ENCODE measurements at places on chromosomes 6 and 20. TPM values are rescaled to one million over a fixed set of nuclear protein-coding genes. Genes with fewer than 3 reads are reported as not detected.

DNA sequence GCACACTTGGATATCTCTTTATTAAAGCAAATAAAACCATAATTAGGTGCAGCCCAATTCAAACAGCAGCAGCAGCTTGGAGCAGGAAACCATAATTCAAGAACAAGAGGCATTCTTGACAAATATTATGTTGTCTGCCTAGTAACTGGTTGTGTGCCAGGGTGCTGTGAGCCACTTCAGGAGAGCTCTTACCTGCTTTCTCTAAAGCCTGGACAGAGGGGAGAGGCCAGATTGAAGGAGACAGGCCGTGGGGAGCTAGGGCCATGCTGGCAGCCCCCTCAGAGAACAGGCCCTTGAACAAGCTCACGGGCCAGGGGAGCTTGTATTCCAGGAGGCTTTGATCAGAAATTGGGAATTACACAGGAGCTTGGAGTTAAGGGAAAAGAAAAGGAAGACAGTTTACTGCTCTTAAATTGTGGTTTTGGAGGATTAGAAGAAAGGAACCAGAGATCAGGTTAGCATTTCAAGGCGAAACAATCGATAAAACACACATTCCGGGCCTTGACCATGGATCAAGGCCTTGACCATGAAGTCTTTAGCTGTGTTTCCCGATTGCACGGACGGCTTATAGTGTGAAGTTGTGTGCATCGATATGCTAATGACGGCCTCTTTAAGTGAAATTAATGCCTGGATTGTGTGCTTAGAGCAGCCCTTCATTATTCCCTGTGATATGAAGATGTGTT is 69.8 kb upstream of the NKX2-2 start:
- H3K36me3 ChIP-seq: no peaks in the 10 kb centered on the region
- no peak overlapping the region for H3K27ac ChIP-seq
- peaks cover 67% of the 10 kb centered on the region for H3K27me3 ChIP-seq
- H3K4me1 ChIP-seq: no peaks in the 10 kb centered on the region
- H3K4me3 ChIP-seq: no peak overlapping the region

DNA sequence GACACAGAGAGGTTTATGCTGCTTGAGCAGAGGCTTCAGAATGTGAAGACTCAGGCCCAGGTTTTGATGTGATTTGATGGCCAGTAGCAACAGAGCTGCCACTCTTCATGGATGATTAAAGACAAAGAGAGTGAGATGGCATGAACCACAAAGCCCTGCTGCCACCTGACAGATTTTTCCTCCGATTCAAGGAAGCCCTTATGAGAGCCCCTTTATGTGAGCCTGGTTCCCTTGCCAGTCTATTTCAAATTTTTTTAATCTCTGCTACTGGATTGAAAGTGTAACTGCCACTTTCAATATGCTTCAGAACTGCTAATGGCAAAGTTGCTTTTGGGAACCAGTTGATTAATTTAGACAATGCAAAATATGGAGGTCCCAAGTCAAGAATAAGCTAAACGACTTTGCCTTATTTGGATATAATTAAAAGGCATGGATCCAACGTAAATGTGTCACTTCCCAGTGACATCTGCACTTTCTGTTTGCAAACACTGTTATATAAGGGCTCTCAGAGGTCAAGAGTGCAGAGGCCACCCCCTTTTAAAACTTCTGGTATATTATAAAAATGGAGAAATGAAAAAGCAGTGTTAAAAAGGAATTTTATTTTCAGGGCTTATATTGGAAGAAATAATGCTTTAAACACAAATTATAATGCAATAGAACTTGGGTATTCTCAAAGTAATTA is 238.9 kb upstream of the FLRT3 start:
- no peaks in the 10 kb centered on the region for H3K36me3 ChIP-seq
- no peak overlapping the region for H3K27ac ChIP-seq
- H3K27me3 ChIP-seq: no peaks in the 10 kb centered on the region
- H3K4me1 ChIP-seq: no peaks in the 10 kb centered on the region

DNA sequence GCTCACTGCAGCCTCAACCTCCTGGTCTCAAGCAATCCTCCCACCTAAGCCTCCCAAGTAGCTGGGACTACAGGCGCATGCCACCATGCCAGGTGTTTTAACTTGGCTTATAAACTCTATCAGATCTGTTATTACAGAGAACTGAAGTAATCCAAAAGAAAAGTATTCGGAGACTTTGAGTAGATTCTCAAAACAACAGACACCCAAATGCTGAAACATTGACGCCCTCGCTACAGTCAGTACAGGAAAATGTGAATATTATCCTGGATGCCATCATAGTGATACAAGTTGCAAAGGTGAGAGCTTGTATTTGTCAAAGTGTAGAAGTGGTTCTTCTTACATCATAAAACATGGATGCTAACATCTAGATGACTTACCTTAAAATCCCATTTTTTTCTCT is 108.7 kb upstream of the EDN1 start:
- DNase-seq: no peak
- peaks cover 7% of the 10 kb centered on the region for H3K4me1 ChIP-seq
- H3K4me3 ChIP-seq: no peak overlapping the region
- H3K36me3 ChIP-seq: peaks cover 2% of the 10 kb centered on the region

DNA sequence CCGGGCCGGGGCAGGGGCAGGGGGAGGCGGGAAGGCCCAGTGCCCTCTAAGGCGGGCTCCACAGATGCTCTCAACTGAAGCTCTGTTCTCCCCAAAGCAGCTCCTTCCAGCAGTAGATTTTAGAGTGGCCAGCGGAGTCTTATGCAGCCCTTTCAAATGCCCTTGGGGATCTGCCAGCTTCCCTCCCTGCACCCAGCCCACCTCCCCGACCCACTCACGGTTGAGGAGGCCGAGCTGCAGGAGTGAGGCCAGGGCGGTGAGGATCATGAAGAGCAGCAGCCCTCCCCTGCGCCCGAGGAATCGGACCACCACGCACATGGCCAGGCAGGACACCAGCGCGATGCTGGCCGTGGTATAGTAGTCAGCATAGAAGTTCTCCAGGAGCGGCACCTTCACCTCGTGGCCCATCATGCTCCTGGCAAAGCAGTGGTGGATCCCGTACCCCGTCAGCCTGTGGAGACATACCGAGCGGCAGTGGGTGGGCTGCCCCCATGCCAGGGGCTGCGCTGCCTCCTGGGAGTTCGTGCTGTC is 28.0 kb downstream of the PSMG4 start:
- H3K27ac ChIP-seq: no peak overlapping the region
- H3K36me3 ChIP-seq: no peaks in the 10 kb centered on the region
- no peaks in the 10 kb centered on the region for H3K4me1 ChIP-seq

DNA sequence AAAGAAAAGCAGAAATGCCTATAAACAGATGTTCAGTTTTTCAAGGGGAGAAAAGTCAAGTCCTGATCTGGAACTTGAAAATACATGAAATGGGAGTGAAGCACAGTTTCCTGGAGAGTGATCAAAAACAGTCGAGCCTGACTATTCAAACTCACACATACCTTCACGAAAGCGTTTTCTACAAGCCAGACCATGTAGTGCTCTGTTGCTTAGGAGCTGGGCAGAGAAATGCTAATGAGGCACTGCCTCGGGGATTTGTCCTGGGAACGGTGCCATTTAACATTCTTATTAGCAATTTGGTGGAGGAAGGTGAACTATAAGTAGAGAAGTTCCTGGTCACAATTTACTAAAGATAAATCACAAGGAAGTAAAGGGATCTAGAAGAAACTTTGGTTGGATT is 5.9 kb downstream of the NHSL1 start:
- DNase-seq: no peak
- H3K4me1 ChIP-seq: no peaks in the 10 kb centered on the region
- H3K36me3 ChIP-seq: no peaks in the 10 kb centered on the region
- H3K27ac ChIP-seq: no peak overlapping the region

DNA sequence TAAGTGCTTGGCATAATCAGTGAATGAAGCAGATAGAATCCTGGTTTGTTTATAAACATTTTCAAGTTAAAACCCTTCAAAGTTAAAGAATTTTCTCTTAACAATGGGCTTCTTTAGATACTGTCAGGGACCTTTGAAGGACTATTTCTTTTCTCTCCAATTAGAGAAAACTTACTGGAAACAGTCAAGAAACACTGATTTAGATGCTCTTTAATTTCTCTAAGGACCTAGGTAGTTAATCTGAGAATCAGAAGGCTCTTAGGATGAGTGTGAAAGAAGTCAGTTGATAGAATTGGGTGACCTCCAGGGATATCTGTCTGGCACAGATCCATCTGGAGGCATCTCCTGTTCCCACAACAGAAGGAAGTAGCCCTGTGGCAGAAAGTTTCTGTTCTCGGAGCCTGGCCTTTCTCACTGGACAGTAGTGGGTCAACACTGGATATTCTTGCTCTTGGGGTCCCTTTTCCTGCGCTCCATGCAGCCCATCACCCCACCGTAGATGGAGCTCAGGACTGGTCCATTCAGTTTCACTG is 22.5 kb downstream of the KIAA0408 start:
- H3K4me3 ChIP-seq: no peak overlapping the region
- no peak for DNase-seq
- no peaks in the 10 kb centered on the region for H3K36me3 ChIP-seq
- no peaks in the 10 kb centered on the region for H3K4me1 ChIP-seq

DNA sequence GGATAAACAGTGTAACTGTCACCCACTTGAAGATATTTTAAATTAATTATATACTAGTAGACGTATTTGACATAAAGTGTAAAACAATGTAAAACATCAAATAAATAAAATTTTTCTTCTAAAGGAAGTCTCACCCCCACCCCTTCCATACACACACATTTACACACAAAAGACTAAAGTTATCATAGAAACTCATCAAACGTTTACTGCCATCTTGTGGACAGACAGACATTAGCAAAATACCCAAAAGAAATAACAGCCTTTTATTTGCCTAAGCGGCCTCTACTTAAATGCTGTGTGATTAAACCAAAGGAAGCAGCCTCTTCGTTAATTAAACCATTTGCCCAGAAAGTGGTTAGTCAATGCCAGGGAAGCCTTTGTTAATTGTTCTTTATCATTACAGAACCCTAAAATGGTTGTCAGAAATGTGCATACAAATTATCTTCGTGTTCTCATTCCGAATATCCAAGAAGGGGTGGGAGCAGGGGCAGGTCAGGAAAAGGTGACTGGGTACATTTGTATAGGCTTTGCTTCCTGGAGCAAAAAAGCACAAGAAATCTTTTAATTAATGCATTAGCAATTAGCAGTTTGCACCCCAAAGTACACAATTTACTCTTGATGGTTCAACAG is 176.2 kb upstream of the SASH1 start:
- no peaks in the 10 kb centered on the region for H3K4me1 ChIP-seq
- H3K36me3 ChIP-seq: no peaks in the 10 kb centered on the region
- no peak overlapping the region for H3K27ac ChIP-seq
- H3K27me3 ChIP-seq: peaks cover 8% of the 10 kb centered on the region
- DNase-seq: peak; percentile 19
- no peak overlapping the region for H3K4me3 ChIP-seq

GRCh38 chr6:53547166-53547810 is 2.4 kb upstream of the GCLC start:
- H3K27ac ChIP-seq: peak overlapping the region; percentile 85
- H3K4me1 ChIP-seq: peaks cover 47% of the 10 kb centered on the region
- peak overlapping the region; percentile 90 for H3K4me3 ChIP-seq
- no peak for DNase-seq
- no peaks in the 10 kb centered on the region for H3K27me3 ChIP-seq

- no peaks in the 10 kb centered on the region for H3K4me1 ChIP-seq
- peaks cover 12% of the 10 kb centered on the region for H3K27me3 ChIP-seq
- no peak for DNase-seq
- no peak overlapping the region for H3K4me3 ChIP-seq
Observed at GRCh38 chr6:138572167-138572875, 73.0 kb upstream of the NHSL1 start.

- no peaks in the 10 kb centered on the region for H3K27me3 ChIP-seq
- no peaks in the 10 kb centered on the region for H3K36me3 ChIP-seq
- no peak for DNase-seq
- H3K27ac ChIP-seq: peak overlapping the region; percentile 92
- H3K4me1 ChIP-seq: peaks cover 40% of the 10 kb centered on the region
- peak overlapping the region; percentile 84 for H3K4me3 ChIP-seq
Observed at GRCh38 chr6:13354331-13355042, 26.1 kb upstream of the TBC1D7 start.

DNA sequence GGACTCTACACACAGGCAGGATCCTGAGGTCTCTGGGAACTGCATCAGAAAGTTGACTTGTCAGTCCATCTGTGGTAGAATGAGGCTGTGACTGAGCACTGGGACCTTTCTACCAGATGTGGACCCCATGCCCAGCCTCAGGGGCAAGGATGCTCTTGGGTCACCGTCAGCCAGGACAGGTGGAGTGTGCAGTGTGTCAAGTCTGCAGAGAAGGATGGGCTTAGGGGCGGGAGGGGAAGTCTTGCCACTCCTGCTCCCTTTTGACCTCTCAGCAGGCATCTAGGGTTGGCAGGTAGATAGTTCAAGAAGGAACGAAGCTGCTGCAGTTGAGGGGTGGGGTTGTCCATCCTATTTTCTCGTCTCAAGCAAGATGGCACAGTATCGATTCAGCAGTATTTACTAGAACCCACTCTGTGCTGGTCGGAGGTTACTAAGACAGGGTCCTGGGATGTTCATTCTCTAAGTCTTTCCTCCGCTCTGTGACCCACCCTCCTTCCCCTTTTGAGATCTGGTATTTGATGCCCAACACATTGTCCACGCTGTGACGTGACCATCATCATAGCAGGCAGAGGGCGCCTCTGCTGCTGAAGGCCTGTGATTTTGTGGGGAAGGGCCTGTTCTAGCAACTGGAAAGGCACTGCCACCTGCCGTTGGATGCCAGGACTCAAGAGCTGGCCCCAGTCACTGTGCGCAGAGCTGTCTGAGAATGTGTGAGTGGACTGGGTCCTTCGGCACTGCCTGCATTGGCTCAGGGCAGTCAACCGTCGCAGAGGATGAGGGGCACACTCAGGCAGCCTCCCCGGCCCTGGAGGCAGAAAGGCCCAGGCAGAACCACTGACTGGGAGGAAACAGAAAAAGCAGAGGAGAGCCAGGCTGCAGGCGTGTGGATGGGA is 23.2 kb downstream of the RBCK1 start:
- H3K27me3 ChIP-seq: no peaks in the 10 kb centered on the region
- peaks cover 47% of the 10 kb centered on the region for H3K4me1 ChIP-seq
- peaks cover 47% of the 10 kb centered on the region for H3K36me3 ChIP-seq
- DNase-seq: no peak

- DNase-seq: no peak
- peaks cover 11% of the 10 kb centered on the region for H3K4me1 ChIP-seq
- no peak overlapping the region for H3K4me3 ChIP-seq
- H3K36me3 ChIP-seq: no peaks in the 10 kb centered on the region
Observed at GRCh38 chr6:149053848-149054558, 263.5 kb upstream of the TAB2 start.

CD109 gene
- 0.47 TPM for total RNA-seq

GLP1R gene
- not detected for total RNA-seq

SMLR1 gene
- not detected for total RNA-seq

FOXA2 gene
- total RNA-seq: not detected

HLA-DOA gene
- 51.7 TPM for total RNA-seq

SIRPA gene
- 0.82 TPM for total RNA-seq

PLN gene
- total RNA-seq: not detected

CCN2 gene
- total RNA-seq: not detected

SDHAF4 gene
- 15.2 TPM for total RNA-seq

FAM209A gene
- 7.9 TPM for total RNA-seq

Measured in naive thymus-derived CD8-positive, alpha-beta T cell (primary cell).